WTC11 (cell line): ENCODE measurements at places on chromosomes 2 and 18. TPM values are rescaled to one million over a fixed set of nuclear protein-coding genes. Genes with fewer than 3 reads are reported as not detected.
A peak's percentile ranks its signal among the peaks of the same experiment; 100 is the strongest.

The POTEE gene
- total RNA-seq = 2.1 to 2.6 TPM (median 2.2 TPM) in 3 replicates

- DNase-seq = peak; percentile 58
Observed at GRCh38 chr2:85413592-85414420, 3.6 kb upstream of the CAPG start.

- DNase-seq = no peak
Observed at GRCh38 chr18:32906506-32907310, 133.9 kb upstream of the KLHL14 start.

The IL18R1 gene
- total RNA-seq = 0.25 to 0.46 TPM in 2 of 3 replicates, not detected in the other

DNA sequence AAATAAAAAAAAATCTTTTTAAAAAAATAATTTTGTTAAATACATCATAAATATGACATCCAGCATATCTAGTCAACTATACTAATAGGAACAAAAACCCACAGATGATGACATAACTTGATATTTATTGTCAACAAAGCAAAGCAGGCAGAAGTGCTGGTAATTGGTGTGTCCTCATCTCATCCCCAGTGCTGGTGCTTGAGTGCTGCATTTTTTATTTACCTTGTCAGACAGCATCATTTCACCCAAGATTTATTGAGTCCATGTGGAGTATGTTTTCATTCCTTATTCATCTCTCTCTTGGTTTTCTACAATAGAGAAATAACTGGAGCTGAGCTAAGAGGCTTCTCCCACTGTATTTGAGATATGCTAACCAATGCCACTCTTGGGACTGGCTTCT, 191.6 kb upstream of the SLC14A2 start:
- no peak for DNase-seq

DNA sequence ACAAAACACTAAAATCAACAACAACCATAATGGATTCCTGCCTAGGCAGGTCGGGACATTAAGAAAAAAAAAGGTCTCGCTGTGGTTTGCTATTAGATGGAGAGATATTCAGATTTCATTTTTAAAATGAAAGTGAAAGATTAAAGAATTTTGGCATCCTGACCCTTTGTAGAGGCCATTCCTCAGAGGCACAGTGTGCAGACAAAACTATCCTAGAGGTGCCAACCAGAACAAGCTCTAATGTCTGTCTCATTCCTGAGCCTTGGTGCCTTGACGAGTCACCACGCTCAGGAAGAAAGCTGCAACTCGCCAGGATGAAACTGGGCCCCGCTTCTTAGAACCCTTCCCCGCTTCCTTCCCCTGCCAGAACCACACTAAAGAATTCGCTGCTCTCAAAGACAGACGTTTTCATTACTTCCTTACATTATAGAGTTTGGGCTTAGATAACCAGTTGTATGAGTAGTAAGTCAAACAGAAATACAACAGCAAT, 156.0 kb downstream of the TGIF1 start:
- DNase-seq = no peak

The SATB2 gene
- total RNA-seq = 14.9 to 22.1 TPM (median 16.6 TPM) in 3 replicates

The SPP2 gene
- not detected in 3 replicates for total RNA-seq

GRCh38 chr2:174606336-174606735, 8.7 kb upstream of the WIPF1 start:
- DNase-seq = no peak

The ANKRD30BL gene
- 0.39 to 0.76 TPM (median 0.48 TPM) in 3 replicates for total RNA-seq

- no peak for DNase-seq
Observed at GRCh38 chr2:71469403-71470398, 16.3 kb downstream of the DYSF start.

The VAMP8 gene
- total RNA-seq = 48.8 to 55.4 TPM (median 52.0 TPM) in 3 replicates

GRCh38 chr2:42872721-42873120, 80.3 kb upstream of the HAAO start:
- no peak for DNase-seq

The G6PC2 gene
- not detected in 3 replicates for total RNA-seq

The UPP2 gene
- not detected in 3 replicates for total RNA-seq

- DNase-seq = no peak
Observed at GRCh38 chr2:135821190-135821589, 15.8 kb downstream of the LCT start.
